GM20000 (cell line): ENCODE measurements at places on chromosomes 1 and 21.
A peak's percentile ranks its signal among the peaks of the same experiment; 100 is the strongest.

DNA sequence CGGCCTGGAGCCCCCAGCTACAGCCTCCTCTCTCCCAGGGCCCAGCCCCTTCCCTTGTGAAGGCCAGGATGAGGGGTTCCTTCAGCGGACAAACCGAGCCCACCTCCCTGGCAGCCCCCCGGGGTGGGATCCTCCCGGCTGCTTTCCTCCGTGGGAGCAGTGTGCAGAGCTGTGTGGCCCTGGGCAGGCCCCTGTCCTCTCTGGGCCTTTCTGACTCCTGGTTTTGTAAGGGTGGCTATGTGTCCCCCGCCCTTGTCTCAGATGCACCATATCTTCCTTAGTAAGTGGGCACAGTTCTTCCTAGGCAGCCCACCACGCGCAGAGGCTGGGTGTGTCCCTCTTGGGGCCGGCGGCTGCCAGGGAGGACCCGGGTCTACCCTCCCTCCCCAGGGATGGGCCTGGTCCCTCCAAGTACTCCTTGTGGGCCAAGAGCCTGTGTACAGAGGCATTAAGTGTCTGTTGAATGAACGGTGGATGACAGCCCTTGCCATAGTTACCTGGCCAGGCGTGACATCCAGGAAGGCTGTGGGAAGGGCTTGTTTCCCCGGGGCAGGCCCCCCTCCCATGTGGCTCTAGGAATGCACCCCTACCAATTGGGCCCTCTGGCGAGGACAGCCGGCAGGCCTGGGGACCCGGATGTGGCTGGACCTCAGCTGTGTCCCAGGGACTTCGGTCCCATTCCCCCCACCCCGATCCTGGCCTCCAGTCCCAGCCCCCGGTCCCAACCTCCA lies 3.8 kb downstream of the SMIM1 start:
- DNase-seq = no peak

DNA sequence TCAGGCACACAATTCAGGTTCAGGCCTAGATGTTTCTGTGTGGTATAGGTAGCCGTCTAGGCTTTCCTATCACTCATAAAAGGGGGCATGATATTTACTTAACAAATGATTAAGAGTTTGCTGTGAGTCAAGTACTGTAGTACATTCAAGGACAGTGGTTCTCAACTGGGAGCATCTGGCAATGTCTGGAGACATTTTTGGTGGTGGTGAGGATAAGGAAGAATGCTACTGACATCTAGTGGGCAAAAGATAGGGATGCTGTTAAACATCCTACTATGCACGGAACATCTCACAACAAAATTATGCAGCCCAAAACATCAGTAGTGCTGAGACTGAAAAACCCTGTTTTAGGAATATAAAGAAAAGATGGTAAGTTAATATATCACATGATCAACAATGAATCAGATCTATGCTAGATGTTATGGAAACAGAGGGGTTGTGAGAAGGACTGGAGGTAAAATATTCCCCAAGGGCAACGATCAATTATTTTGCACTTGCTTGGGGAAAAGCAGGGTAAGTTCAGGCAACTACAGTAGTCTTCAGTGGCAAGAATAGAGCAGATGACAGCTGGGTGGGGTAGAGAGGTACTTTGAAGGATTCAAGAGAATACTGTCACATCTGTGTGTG lies 4.9 kb downstream of the DNTTIP2 start:
- no peak for DNase-seq

DNA sequence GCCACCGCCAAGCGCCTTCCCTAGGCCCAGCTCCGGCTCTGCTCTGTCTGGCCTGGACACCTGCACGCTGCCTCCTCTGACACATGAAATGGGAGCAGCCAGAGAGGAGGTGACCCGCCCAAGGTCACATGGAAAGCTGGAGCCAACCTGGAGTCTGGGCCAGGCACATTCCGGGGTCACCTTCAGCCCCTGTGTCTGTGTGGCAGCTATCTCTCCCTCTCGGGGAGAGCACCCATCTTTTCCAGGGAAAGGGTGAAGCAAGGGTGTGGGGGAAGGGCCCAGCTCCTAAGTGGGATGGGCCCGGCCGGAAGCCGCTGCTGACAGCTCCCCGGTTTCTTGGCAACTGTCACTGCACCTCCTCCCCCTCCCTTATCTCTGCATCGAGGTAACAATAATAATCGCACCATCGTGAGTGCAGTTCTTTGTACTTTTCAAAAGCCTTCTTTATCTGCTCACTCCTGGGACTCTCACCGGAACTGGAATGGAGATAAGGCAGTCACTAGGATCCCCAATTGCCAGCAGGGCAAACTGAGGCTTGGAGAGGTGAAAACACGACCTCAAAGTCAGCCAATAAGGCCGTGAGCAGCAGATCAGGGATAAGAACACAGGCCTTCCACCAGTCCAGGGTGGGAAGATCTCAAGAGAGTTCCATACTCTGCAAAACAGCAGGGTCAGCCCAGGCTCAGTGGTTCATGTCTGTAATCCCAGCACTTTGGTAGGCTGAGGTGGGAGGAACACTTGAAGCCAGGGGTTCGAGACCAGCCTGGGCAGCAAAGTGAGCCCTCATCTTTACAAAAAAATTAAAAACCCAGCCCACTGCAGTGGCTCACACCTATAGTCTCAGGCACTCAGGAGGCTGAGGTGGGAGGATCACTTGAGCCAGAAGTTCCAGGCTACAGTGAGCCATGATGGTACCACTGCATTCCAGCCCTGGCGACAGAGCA lies 36.9 kb downstream of the RAP1GAP start:
- DNase-seq = no peak

DNA sequence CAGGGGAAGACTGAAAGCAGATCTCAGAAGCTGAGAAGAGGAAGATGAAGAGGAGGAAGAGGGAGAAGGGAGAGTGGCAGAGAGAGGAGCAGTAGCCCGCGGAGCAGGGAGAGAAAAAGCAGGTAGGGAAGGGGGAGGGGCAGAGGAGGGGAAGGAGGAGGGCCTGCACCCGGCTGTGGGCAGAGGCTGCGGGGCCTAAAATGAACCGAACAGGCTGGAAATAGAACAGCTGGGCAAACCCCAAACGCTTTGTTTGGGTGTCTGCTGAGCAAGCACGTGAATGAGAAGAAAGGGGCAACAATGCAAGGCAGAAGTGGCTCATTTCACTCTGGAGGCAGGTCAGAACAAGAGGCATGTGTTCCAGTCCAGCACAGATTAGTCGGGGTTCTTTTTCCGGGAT lies 33.5 kb downstream of the KCNC4 start:
- no peak for DNase-seq

DNA sequence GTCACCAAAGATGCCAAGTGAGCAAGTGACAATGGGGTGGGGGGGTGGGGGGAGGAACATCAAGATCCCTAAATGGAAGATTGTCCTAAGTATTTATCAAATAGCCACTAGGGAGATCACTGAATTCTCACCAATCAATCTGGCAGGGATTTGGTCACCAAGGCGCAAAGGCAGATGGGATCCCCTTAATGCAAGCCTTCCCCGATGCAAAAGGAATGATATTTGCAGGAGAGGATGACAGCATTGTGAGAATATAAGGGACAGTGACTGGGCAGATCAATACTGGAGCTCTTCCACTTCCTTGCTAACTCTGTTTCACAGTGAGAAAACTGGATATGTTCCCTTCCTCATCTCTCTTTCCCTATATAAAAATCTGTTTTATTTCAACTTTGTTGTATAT lies 40.9 kb downstream of the DUSP10 start:
- DNase-seq = no peak

GRCh38 chr1:182716740-182717720 lies 32.6 kb upstream of the RGS8 start:
- DNase-seq = no peak

- no peak for DNase-seq
Measured at GRCh38 chr1:39721664-39722063, 17.0 kb upstream of the PPIE start.

DNA sequence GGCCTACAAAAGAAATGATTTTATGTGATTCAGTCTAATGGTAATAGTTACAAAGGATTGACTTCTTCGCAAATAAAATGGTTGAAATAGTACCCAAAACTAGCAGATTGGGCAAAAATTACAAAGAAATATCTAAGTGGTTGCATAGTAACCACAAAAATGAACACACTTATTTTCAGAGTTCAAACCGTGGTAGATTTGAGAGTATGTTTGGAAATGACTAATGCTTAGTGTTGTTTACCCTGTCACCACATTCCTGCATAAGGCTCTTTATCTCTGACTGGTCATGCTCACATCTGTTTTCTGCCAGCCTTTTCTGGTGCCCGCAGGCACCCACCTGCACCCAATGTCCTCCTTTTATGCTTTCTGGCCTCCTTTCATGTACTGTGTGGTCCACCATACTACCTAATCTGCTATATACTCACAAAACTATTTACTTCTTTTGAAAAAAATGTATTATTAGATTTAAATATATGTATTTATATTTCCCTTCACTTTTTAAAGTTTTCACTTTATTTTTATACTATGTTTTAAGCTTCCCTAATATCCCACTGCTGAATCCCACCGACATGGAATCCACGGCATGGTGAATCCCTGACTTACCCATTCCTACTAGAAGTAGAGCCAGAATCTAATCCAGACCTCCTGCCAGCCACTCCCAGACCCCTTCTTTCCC lies 30.3 kb downstream of the PTPRC start:
- DNase-seq = peak; percentile 38

GRCh38 chr1:77290576-77290975 lies 8.8 kb downstream of the AK5 start:
- DNase-seq = no peak

DNA sequence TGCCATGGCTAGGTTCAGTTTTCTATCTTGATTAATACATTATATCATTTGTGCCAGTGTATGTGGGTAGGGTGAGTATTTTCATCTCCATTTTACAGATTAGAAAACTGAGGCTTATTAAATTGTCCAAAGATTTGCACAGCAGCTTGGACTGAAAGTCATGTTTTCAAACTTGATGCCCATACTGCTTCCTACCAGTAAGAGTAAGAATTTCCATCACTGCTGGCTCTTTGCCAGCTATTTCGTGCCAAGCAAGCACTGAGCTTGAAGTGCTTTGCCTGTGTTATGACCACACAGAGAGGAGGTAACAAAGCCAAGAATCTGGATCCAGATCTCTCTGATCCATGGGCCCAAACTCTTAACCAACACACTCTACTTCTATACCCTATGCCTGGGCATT lies 295.0 kb downstream of the VAV3 start:
- no peak for DNase-seq

GRCh38 chr1:116836099-116836498 lies 73.6 kb upstream of the PTGFRN start:
- DNase-seq = no peak

GRCh38 chr1:100736746-100737145 lies 17.2 kb downstream of the VCAM1 start:
- DNase-seq = no peak

GRCh38 chr21:16709866-16710550 lies 802.8 kb upstream of the CXADR start:
- no peak for DNase-seq

- DNase-seq = no peak
Measured at GRCh38 chr1:28577052-28577678, 14.9 kb upstream of the RAB42 start.

GRCh38 chr1:24250224-24250623 lies 63.1 kb upstream of the IFNLR1 start:
- DNase-seq = no peak

DNA sequence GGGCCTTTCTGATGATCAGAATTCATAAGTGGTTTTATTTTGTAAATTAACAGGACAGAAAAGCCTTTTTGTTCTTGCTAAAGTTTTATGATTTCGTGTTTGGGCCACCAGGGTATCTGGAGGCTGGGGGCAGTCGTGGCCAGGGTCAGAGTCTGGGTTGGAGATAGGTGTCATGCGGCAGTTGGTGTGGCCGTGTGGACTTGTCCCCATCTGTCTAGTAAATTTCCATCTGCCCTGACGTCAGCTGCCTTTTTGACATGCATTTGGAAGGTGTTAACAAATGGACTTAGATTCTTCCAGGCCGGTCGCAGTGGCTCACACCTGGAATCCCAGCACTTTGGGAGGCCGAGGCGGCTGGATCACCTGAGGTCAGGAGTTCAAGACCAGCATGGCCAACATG lies 56.8 kb downstream of the SKI start:
- no peak for DNase-seq

DNA sequence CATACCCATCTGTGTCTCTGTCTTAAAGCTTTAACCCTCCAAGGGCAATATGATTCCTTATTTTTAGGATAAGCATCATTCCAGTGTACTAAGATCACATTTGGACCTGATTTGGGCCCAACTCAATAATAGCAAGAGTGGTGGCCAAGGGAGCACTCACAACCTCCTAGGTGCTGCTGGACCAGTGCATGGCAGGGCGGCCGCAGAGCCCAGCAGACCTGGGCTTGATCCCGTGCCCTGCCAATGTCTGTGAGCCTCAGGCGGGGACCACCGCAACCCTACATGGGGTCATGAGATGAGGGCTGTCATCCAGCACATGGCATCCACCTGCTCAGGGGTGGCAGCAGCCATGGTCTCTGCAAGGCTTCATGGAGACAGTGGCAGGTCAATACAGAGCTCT lies 201.8 kb upstream of the TMEM51 start:
- DNase-seq = no peak

GRCh38 chr1:167722152-167722869 lies 529 bp downstream of the MPZL1 start:
- DNase-seq = no peak

- no peak for DNase-seq
Measured at GRCh38 chr1:47424336-47424982, 8.4 kb downstream of the FOXE3 start.

- DNase-seq = no peak
Measured at GRCh38 chr1:22741118-22741517, 30.5 kb downstream of the EPHB2 start.

DNA sequence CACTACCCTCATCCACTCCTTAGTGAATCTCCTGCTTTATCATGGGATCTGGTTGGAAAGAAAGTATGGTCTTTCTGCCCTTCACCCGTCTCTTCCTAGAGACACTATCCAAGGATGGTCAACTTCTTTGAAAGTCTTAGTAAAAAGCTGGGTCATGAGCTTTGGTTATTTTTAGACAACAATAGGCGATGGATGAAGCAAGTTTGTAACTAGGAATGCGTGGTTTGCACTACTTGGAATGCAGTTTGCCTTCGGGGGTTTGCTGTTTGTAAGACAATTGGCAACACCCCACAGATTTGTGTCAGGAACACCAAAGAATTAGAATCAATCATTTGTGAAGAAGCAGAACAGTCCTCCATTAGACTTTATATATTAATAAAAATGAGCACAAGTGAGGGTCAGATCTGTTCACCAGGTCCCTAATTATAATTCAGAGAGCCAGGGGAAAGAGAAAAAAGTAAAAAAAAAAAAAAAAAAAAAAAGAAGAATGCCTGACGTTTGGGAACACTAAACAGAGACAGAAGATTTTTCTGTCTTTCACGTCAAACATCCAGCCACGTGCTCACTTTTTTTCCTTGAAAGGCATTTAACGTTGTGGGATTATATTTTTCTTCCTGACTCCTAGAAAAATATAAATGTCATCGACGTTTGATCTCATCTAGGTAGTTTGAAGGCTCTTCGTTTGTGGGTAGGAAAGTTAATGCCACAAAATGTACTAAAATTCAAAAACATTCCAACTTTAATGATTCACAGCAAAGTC lies 60.7 kb upstream of the BTG3 start:
- DNase-seq = no peak

DNA sequence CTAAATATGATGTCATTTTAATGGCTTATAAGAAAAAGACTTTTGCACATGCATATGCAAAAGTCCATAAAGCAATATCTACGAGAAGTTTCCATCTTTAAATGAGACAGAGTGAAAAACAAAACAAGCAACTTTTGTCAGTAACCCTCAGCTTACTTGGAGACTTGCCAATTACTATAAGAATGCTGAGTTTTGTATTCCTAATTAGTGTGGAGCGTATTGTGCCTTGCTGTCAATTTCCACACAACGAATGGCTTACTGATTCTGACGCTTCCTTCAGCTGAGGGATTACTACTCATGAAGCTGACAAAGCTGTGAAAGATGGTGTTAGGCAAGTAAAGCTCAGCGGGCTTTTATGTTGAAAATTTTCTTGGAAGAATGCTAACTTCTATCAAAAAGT lies 440.4 kb upstream of the ADAMTS5 start:
- DNase-seq = no peak
